NCI-H1417 (cell line): ENCODE measurements at places on chromosomes 2 and 18.

DNA sequence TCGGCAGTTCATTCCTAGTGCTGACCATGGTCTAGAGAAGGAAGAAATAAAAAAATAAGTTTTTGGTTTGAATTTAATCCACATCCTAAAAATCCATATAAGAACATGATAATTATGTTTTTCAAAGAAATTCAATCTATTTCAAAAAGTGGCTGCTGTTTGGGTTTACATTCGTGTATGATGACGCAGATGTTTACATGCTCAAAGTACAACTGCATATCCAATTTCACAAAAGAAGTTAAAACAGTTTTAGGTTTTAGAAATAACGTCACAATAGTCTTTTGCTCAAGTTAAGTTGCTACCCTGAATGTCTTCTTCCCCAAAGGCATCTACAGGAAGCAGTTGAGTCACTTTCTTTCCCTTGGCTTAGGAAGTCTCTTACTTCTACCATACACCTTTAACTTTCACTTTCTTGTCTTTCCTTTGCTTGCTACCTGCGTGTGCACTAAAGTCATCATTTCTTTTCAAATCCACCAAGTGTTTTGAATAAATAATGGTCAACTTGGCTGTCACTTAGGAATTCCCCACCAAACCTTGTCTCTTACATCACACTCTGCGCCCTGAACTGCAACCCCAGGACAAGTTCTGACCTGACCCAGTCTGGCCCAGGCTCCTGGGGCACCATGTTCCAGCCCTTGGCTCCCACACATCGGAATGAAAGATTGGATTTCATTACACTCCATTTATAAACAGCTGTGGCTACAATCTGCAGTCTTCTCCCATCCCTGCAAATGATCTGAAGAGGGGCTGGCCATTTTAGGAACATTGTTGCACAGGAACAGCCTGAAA is 28.4 kb downstream of the FAM237A start:
- DNase-seq, result no peak

GRCh38 chr2:10004401-10004800 is 38.9 kb upstream of the KLF11 start:
- DNase-seq, result no peak

DNA sequence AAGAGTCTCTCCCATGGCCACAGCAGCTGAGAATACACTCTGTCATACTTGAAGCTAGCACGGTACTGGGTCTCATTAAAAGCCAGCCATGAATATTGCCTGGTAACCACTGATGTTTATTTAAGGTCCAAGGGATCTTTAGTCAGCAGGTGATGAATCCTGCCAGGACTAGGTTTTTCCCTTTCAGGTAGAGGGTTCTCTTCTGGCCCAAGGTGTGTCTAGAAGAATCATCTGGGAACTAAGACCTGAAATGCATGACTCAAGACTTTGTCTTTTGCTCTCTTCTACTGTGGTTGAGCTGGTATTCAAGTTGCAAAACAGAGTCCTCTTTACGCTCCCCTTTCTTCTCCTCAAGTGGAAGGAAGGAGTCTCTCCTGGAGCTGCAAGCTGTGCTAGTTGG is 400.5 kb upstream of the FSIP2 start:
- DNase-seq, result no peak

GRCh38 chr2:54966837-54967236 is 83.4 kb downstream of the RTN4 start:
- DNase-seq, result no peak

DNA sequence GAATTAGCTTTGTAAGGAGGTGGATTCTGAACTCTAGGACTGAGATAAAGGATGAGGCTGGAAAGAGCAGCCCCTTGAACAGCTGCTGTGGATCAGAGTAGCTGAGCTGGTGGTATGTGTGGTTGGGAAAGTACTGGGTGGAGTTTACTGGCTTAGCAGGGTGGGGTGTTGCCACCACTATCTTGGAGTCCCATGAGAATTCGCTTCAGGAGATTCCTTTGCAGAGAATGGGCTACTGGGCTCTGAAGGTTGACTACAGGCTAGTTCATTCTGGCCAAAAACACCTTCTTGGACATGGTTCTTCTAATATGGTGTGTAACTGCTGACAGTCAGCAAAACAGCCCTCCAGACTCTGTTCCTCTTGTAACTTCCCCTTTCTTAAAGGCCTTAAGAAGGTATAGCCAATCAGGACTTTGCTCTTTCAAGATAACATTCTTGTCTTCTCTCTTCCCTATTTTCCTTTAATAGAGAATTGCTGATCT is 52.7 kb downstream of the TET3 start:
- DNase-seq, result no peak
